Stimulated activated CD8-positive, alpha-beta memory T cell treated with anti-CD3 and anti-CD28 coated beads, Interleukin-4, amount 100 ng/mL, for 24 hours (primary cell): ENCODE measurements at places on chromosomes 6 and 20.

- DNase-seq, result no peak
These were observed 15.2 kb downstream of the B4GALT5 start for GRCh38 chr20:49698477-49698876.

- DNase-seq, result no peak
These were observed 267.9 kb downstream of the PLCB1 start for GRCh38 chr20:8399947-8400346.

DNA sequence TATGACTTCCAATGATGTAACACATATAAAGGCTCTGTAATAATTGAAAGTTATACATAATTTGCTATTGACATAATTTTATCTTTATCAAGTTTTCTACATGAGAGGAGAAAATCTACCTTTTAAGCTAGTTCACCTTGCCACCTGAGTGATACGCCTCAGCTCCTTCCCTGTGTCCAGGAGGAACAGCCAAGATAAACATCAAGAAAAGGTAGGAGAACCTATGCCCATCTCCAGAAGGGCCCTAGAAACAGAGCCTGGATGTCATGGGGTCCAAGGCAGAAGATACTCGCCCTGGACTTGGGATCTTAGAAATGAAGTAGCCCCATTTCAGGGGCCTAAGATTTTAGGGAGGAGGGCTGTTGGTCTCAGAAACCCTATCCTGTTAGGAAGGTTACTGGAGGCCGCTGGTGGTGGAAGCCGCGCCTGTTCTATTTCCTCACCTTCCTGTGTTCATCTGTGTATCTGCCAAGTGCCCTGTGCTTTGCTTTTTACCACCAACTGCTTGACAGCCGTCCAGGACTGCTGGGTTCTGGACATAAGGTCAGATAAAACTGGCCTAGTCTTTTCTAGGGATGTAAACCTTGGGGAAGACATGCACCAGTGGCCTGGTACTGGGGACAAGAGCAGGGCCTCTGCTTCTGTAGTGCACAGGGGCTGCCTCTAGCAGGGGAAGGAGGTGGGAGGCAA, 178.5 kb downstream of the ARID1B start:
- no peak for DNase-seq

- DNase-seq, result no peak
These were observed 221.6 kb downstream of the OGFRL1 start for GRCh38 chr6:71510057-71510713.

- DNase-seq, result no peak
These were observed 229.5 kb upstream of the DTNBP1 start for GRCh38 chr6:15892369-15892768.

DNA sequence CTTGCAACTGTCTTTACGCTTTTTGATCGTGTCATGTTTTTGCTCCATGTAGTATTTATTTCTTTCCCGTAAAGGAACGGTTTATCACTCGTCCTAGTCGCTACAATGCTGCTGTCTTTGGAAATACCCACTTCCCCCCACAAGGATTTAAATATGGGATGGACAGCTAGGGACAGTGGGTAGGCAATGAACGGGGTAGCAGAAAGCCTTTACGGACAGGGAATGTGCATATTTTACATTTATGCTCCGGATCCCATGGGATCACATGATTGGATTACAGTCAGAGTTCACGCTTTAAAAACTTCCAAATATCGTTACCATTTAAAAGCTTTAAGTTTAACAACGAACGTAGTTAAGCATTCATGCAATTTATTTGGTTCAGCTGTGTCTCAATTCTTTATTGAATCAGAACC, 1.2 kb downstream of the HIVEP1 start:
- no peak for DNase-seq

- DNase-seq, result no peak
These were observed 63.0 kb upstream of the MYL9 start for GRCh38 chr20:36478137-36478905.
